ENCODE measurements at places on chromosomes 1 and 21. TPM values are rescaled to one million over a fixed set of nuclear protein-coding genes. Genes with fewer than 3 reads are reported as not detected.

Gene PGLYRP4
- not detected for total RNA-seq

Gene FNDC10
- 2.6 TPM for total RNA-seq

Gene TRNAU1AP
- 25.0 TPM for total RNA-seq

Gene GPR3
- 0.64 TPM for total RNA-seq

Gene C1orf94
- not detected for total RNA-seq

Gene SPRR1B
- total RNA-seq = not detected

Gene CRNN
- total RNA-seq = not detected

Gene B4GALT3
- 22.5 TPM for total RNA-seq

Gene HS2ST1
- 18.6 TPM for total RNA-seq

Gene NBPF20
- 2.6 TPM for total RNA-seq

Gene AIM2
- total RNA-seq = 0.32 TPM

Gene FGR
- total RNA-seq = not detected

Gene ORC1
- 5.2 TPM for total RNA-seq

Gene RGS1
- 0.32 TPM for total RNA-seq

Gene BRINP2
- total RNA-seq = not detected

Gene CSF1
- 64.8 TPM for total RNA-seq

Gene LCE3D
- not detected for total RNA-seq

Gene FBXO2
- total RNA-seq = 4.3 TPM

Gene ZNF648
- not detected for total RNA-seq

Gene SLC6A17
- total RNA-seq = under 0.01 TPM

Gene OR2L2
- not detected for total RNA-seq

Gene FABP3
- 54.8 TPM for total RNA-seq

Gene CCDC17
- total RNA-seq = 1.3 TPM

Gene ZNF496
- 19.4 TPM for total RNA-seq

Gene REN
- total RNA-seq = 4.3 TPM

Gene LIX1L
- 40.2 TPM for total RNA-seq

Gene AKNAD1
- total RNA-seq = 1.6 TPM

Gene OR10J1
- not detected for total RNA-seq

Gene AKR7A2
- 57.3 TPM for total RNA-seq

Gene UROD
- total RNA-seq = 136 TPM

Gene TTC24
- not detected for total RNA-seq

Gene FAM167B
- total RNA-seq = 5.2 TPM

Gene PSMA5
- 119 TPM for total RNA-seq

Data from fibroblast of villous mesenchyme (primary cell).